ACHN (cell line): ENCODE measurements at places on chromosomes 7 and 10.

DNA sequence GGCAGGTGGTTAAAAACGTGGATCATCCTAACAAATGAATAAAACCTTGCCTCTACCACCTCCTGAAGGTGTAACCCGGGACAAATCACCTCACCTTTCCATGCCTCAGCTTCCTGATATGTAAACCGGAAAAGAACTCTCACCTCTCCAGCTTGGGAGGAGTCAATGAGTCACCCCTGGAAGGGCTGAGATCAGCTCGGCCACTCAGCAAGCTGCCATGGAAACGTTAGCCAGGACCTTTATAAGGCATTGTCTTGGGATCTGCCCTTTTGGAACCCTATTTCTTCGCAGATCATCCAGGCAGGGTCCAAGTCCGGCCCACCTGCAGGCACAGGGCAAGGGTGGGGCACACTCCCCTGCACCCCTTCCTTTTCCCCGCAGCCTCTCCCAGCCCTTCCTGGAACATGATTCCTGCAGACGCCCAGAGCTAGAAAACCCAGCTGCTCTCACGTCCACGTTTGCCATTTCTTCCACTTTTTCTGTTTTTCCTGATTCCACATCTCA lies 81.6 kb upstream of the PFKP start:
- DNase-seq = peak; percentile 72

GRCh38 chr10:130282492-130283218 lies 146.5 kb downstream of the GLRX3 start:
- no peak for DNase-seq

DNA sequence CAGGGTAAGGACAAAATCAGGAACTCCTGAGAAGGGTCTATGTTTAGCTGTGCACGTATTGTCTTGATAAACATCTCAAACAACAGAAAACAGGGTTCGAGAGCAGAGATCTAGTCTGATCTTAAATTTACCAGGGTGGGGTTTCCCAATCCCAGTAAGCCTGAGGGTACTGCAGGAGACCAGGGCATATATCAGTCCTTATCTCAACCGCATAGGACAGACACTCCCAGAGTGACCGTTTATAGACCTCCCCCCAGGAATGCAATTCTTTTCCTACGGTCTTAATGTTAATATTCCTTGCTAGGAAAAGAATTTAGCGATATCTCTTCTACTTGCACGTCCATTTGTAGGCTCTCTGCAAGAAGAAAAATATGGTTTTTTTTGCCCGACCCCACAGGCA lies 35.5 kb downstream of the VIM start:
- DNase-seq = no peak

DNA sequence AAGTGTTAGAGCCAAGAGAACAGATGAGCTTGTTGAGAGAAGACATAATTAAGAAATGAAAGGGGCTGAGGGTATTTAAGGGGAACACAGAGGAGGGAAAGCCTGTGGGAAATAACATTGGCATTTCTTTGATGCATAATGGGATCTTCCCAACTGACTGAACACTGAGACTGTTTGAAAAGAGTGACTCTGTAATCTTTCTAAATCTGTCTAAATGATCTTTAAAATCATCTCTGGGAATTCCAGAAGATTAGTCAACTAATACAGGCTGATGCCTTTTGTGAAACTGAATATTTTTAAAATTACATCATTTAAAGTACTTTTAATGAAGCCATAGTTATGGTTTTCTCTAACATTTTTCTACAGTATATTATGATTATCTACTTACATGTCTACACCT lies 17.4 kb upstream of the SLC35G1 start:
- no peak for DNase-seq

GRCh38 chr10:28684157-28684985 lies 7.0 kb downstream of the BAMBI start:
- no peak for DNase-seq

GRCh38 chr10:91104193-91105041 lies 116.0 kb upstream of the PCGF5 start:
- no peak for DNase-seq

GRCh38 chr7:93945756-93946535 lies 24.4 kb downstream of the GNG11 start:
- no peak for DNase-seq

GRCh38 chr7:139034855-139035585 lies 822 bp downstream of the ZC3HAV1L start:
- DNase-seq = peak; percentile 67

GRCh38 chr10:178208-178607 lies 43.0 kb downstream of the ZMYND11 start:
- peak; percentile 47 for DNase-seq

GRCh38 chr7:101537205-101537604 lies 91.9 kb downstream of the MYL10 start:
- peak; percentile 57 for DNase-seq

DNA sequence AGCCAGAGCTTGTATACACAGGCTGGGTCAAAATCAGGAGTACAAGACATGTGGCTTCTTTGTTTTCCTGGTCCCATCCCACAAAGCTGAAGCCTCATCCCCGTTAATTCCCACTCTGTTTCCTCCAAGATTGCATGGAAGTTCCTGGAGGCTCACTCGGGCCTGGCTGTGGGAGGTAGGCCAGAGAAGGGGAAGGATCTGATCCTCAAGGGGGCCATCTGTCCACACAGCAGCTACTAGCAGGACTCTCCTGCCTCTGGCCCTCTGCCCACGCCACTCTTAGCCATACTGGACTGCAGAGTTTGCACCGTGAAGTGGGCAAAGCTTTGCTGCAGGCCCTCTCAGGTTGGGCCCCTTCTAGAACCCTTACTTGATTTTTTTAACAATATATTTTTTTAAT lies 160.6 kb downstream of the FGFR2 start:
- no peak for DNase-seq

DNA sequence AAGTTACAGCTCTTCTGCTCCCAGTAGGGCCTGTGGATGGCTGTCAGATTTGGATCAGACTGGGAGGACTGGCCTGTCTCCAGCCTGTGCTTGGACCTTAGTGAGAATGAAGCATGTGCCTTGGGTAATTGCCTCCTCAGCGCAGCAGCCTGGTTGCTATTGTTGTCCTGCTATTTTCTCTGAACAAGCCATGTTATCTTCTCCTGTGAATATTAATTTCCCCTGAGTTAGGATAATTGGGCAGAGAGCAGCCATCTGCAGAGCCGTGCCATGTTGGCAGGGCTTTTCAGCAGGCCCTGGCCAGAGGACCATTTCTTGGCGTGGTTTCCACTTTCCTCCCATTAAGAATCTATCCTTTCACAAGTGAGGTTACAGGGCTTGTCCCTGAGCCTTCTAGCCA lies 497.3 kb downstream of the SORCS3 start:
- no peak for DNase-seq

GRCh38 chr7:63521-64021 lies 128.8 kb upstream of the FAM20C start:
- no peak for DNase-seq

DNA sequence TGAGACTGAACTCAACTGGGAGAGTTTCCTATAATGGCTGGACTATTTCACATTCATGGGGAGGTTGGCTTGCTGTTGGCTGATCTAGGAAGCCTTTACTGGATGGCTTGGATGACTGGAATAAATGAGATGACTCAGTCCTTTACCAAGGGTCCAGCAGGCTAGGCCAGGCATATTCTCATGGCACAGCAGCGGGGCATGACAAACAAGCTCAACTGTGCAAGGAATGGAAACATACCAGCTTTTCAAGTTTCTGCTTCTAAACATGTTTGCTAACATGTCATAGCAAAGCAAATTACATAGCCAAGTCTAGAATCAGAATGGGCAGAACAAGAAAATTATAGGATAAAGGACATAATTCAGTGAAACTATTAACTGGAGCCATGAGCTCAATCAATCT lies 46.8 kb upstream of the CRTAC1 start:
- no peak for DNase-seq

DNA sequence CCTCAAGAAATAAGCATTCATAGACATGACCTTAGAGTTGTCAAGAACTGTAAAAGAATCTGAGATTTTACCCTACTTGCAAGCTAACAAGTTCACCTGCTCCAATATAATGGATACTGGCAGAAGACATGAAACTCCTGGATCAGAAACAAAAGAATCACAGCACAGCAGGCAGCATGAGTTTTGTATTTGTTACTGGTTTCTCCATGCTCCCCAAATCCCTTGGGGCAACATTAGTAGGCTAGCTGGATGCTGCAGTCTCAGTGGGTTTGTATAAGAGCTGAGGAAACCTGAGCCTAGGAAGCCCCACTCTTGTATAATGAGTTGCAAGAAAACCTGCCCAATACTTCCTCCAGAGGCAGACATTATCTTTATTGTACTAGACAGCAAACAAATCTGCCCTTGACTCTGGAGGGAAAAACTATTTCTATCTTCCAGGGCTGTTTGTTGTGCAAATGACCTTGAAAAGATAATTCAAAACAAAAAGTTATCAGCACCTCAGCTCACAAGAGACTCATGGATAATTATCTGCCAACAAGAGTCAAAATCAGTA lies 64.8 kb downstream of the ABLIM1 start:
- DNase-seq = no peak

DNA sequence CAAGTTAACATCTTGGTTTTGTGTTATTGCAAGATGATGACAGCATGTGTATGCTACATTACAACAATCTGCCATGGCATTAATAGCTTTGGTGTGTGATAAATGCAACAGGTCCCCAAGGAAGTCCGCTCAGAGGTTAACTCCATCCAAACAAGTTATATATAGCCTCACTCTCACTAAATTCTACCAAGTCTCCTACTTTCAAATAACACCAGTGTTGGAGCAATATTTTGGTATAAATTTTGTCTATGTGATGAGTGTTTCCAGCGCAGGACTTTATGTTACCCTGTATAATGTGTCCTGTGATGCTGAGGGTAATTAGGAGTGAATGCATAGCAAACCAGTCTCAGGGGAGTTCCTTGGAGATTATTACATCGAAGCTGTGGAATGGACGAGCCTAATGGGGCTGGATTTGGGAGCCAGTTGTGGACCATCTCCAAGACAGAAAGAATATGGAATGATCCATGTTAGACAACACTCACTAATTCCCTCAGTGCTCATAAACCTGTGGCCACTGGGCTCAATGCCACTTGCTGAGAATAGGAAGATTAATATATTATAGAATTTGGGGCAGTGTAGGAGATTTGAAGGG lies 127.6 kb upstream of the CXCL12 start:
- no peak for DNase-seq

DNA sequence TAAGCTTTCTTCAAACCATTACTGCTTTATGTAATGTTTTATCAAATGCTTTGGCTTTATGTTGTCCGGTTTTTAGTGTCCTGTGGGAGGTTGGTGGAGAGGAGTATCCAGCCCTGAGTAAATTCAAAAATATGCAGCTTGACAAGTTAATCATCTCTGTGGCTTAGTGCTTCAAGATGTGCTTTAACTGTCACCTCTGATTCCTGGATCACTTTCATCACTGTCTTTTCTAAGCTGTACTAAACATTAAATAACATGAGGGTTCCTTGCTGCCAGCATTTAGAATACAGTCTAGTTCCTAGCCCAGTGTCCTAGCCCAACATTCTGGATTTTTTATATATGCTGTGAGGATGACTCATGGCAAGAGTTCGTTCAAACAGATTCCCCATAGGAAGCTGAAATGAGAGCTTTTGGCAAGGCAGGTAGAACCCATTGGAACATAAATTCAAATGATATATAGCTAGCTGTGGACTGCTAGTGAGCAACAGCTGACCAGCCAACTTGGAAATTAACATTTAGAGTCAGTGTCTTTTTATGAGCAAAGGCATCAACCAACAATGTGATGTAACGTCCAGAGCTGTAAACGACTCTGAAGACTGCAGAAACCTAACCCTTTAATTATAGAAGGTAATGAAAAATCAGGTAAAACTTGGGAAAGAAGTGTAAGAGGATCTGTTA lies 80.6 kb upstream of the OIT3 start:
- DNase-seq = peak; percentile 74

DNA sequence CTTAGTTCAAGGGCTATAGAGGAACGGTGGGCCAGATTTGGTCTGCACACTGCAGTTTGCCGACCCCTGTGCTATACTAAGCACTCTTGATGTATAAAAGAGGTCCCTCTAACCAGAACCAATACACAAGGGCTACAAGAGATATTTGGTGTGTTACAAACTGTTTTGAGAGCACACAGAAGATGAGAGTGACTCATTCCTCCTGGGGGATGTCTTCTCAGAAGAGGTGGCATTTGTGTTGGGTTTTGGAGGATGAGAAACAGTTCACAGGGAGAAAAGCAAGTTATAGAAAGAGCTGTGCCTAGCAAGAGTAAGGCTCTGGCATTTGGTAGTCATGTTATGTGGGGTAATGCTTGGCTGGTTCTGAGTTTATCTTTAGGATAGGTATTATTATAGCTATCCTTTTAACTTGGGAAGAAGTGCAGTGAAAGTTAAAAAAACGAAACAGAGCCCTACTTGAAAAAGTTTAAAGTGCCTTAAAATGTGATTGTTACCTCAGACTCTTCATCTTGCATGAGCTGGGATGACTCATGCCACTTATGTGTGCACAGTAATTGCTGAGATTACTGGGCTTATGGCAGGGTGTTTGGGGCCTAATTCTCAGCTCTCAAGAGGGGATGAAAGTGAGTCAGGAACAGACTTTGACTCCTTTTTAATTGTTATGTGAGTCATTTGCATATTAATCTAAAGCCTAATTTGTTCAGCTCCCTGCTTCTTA lies 160.4 kb downstream of the KIF20B start:
- peak; percentile 69 for DNase-seq
